Upper lobe of left lung (tissue), 6 donors: ENCODE measurements at places on chromosomes 3 and 15. TPM values are rescaled to one million over a fixed set of nuclear protein-coding genes. Genes with fewer than 3 reads are reported as not detected.
A peak's percentile ranks its signal among the peaks of the same experiment; 100 is the strongest.

Gene SHQ1
- total RNA-seq: 14.2 TPM

Gene TGFBR2
- 327 TPM for total RNA-seq

Gene SCAMP5
- total RNA-seq: 2.7 TPM

Gene CCRL2
- 8.1 TPM for total RNA-seq

Gene PARP3
- total RNA-seq: 54.4 TPM

Gene CBLB
- 30.3 TPM for total RNA-seq

Gene MESP2
- not detected for total RNA-seq

Gene GOLGA8T
- not detected for total RNA-seq

Gene C2CD4A
- total RNA-seq: not detected

GRCh38 chr15:33021806-33022389 lies 172.6 kb downstream of the FMN1 start:
- no peak for DNase-seq

DNA sequence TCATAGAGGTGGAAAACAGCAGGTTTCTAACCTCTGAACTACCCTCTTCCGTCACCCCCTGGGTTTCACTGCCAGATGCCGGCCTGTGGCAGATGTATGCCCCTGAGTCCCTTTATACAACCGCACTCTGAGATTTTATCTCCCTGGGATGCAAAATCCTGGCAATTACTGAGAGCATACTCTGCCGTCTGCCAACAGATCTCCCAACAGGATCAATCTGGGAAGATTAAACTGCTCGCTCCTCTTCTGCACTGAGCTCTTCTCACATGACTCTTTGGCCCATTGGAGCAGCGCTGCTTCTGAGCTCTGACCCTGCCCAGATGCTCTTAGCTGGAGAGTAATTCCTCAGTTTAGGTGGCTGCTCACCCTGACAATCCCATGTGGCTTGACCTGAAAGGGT lies 133.2 kb downstream of the LIPC start:
- no peak for DNase-seq

DNA sequence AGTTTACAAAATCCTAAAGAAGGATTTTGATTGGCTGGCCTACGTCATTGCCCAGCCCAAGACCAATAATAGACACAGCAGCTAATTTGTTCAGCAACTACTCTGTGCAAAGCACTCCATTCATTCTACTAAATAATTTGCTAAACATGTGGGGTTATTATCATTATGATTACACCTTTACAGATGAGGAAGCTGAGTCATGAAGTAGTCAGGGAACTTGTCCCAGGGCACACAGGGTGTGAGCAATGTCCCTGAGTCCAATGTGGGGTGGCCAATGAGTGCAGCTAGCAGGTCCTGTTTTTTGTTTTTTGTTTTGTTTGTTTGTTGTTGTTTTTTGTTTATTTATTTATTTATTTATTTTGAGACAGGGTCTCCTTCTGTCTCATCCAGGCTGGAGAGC lies 183.6 kb downstream of the ABHD5 start:
- DNase-seq: no peak

GRCh38 chr15:48592221-48592731 lies 53.2 kb downstream of the FBN1 start:
- no peak for DNase-seq

DNA sequence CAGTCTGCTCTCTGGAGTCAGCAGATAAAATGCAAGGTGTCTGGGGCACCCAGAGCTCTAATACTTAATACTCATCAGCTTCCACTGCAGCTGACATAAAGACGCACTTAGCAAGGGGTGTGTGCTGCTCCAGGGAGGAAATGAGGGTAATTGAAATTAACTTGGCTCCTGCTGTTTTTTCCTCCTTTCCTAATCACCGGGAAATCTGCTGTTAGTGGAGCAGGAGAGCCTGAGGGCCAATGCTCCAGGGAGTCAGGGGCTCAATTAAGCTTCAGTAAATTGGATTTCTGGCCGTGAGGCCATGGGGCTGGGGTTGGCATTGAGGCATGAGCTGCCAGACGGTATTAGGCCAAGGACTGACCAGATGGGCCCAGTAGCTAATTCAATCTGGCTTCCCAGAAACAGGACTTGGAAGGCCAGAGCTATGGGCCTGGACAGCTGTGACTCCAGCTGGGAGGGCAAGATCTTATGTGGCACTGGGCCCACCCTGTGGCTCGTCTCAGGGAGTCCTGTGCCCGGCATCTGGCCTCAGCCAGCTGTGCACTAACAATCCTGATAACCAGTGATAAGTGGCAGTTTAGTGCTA lies 30.7 kb upstream of the CHRNB4 start:
- no peak for DNase-seq

GRCh38 chr3:72558001-72558400 lies 290.2 kb downstream of the SHQ1 start:
- no peak for DNase-seq

GRCh38 chr3:177545964-177546363 lies 348.7 kb upstream of the TBL1XR1 start:
- no peak for DNase-seq

- no peak for DNase-seq
These were observed 656.4 kb downstream of the MECOM start for GRCh38 chr3:169007145-169007544.

- no peak for DNase-seq
These were observed 27.9 kb downstream of the SOX2 start for GRCh38 chr3:181739628-181740027.

- DNase-seq: no peak
These were observed 209.2 kb downstream of the NSUN3 start for GRCh38 chr3:94272016-94272415.

GRCh38 chr3:97885931-97886824 lies 64.4 kb downstream of the CRYBG3 start:
- no peak for DNase-seq

GRCh38 chr15:74134387-74135027 lies 4.1 kb downstream of the ISLR2 start:
- DNase-seq: peak; percentile 86

GRCh38 chr3:124965413-124965812 lies 30.9 kb upstream of the MUC13 start:
- DNase-seq: no peak

- no peak for DNase-seq
These were observed 141.9 kb upstream of the CCDC54 start for GRCh38 chr3:107235193-107235927.

GRCh38 chr3:3212781-3213440 lies 33.4 kb upstream of the CRBN start:
- no peak for DNase-seq

- no peak for DNase-seq
These were observed 34.4 kb upstream of the TRH start for GRCh38 chr3:129940086-129940485.

GRCh38 chr3:45272828-45273470 lies 46.9 kb upstream of the TMEM158 start:
- no peak for DNase-seq

DNA sequence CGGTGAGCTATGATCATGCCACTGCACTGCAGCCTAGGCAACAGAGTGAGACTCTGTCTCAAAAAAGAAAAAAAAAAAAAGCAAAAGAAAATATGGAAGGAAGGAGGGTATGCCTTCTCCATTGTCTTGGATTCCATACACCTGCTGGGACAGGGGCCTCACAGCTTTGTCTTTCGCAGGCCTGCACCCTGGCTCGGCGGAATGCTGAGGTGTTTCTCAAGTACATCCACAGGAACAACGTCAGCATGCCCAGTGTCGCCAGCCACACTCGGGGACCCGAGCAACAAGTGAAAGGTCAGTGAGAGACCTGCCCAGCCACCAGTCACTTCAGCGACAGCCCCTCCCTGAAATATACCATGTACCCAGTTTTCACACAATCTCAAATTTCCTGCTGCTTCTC lies 288.5 kb upstream of the UMPS start:
- DNase-seq: no peak

GRCh38 chr15:95162967-95163531 lies 931.7 kb downstream of the MCTP2 start:
- DNase-seq: no peak

- no peak for DNase-seq
These were observed 26.2 kb upstream of the ARL8B start for GRCh38 chr3:5095886-5096285.

- DNase-seq: no peak
These were observed 39.7 kb downstream of the ABTB1 start for GRCh38 chr3:127712461-127712860.

- DNase-seq: peak; percentile 54
These were observed 71.3 kb downstream of the DHX36 start for GRCh38 chr3:154252759-154253638.

GRCh38 chr3:152339881-152340505 lies 71.3 kb downstream of the MBNL1 start:
- DNase-seq: no peak

DNA sequence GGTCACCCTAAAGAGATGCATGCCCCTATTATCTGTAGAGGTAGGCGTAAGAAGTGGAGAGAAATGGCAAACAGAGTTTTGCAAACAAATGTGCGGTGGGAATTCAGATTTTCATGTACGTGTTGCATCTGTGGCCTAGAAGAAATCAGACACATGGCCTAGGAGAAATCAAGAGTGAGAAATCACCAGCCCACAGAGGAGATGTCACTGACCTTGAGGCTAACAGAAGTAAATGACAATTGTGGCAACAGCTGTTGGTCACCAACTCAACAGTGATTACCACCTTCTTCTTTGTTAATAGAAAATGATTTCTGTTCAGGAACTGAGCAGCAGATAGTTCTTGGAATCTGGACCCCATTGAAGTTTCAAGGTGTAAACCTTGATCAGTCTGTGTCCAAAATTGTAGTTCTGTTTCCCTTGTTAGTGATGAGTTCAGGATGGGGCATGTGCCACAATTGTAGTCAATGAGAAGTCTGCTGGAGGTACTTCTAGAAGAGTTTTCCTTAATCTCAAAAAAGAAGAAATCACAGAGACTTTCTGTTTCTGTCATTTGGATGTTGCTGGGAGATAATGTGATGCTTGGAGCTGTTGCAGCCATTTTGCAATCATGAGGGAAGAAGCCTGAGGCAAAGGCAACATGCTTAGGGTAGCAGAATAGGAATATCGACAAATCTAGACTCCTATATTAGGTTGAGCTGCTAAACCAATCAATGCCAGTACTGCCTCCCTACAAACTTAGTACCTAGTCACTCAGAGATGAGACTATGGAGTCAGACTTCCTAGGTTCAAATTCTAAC lies 34.3 kb upstream of the RFTN1 start:
- DNase-seq: no peak
